Globus pallidus (tissue), 1 donor: ENCODE measurements at places on chromosomes 4 and X.

GRCh38 chrX:33379839-33380238, 168.5 kb upstream of the DMD start:
- no peak for DNase-seq

DNA sequence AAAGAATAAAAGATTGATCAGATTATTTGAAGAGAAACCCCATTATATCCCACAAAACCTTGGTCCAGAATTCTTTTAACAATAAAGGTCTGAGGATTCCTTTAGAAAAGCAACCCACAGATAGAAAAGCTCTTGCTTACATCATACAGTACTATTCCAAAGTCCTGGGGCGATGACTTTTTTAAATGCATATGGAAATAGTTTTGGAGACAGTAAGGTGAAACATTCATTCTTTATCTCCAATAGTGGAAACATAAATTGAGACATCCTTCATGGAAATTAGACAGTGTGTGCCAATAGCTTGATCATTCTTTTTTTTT, 85.7 kb upstream of the UCP1 start:
- DNase-seq = no peak

DNA sequence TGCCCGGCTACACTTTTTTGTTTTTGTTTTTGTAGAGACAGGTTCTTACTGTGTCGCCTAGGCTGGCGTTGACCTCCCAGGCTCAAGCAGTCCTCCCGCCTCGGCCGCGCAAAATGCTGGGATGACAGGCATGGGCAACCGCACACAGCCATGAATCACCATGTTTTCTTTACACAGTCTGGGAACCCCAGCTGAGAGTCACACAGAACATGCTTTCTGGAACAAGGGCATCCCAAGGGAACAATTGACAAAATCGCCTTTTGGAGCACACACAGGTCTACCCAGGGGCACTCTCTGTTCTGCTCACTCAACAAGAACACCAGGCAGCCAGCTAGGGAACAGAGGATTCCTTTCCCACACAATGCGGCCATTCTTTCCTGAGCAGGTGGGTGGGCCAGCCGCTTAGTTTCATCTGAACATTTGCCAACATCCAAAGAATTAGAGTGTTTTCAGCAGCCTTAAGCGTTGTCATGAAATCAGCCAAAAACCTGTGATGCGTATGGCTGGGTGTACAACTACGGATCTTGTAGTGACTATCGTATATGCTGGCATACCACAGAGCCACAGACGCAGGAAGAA, 15.7 kb downstream of the PRKX start:
- DNase-seq = peak; percentile 52

DNA sequence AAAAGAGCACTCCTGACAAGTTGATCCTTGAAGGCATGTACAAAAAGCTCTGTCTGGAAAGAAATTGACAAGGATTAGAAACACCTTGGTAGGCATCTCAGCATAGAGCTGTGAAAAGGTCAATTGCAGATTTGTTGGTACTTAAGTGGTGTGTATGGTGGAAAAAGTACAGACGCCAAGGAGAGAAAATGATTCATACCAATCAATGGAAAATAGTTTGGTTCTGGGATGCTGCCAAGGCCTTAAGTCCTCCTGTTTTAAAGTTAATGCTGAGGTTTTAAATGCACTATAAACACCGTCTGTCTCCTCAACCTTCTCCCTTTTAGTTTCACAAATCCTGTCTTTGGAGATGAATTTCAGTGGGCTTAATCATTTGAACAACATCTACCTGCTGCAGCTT, 524.1 kb downstream of the IL15 start:
- no peak for DNase-seq

- DNase-seq = no peak
Observed at GRCh38 chrX:30568136-30568535, 9.4 kb downstream of the TASL start.
